Keratinocyte (primary cell): ENCODE measurements at places on chromosomes 11 and 22. TPM values are rescaled to one million over a fixed set of nuclear protein-coding genes. Genes with fewer than 3 reads are reported as not detected.

PATE2 gene
- not detected in 3 replicates for polyA plus RNA-seq

ACTN3 gene
- polyA plus RNA-seq: not detected in 3 replicates

PHOX2A gene
- not detected in 3 replicates for polyA plus RNA-seq

NECTIN1 gene
- 37.5 to 51.8 TPM (median 39.7 TPM) in 3 replicates for polyA plus RNA-seq

TMPRSS5 gene
- polyA plus RNA-seq: 0.04 to 0.19 TPM (median 0.06 TPM) in 3 replicates

NLRP14 gene
- polyA plus RNA-seq: 0.03 TPM in 2 of 3 replicates, not detected in the other

POU2AF3 gene
- not detected in 3 replicates for polyA plus RNA-seq

CHADL gene
- polyA plus RNA-seq: 0.16 to 0.26 TPM (median 0.26 TPM) in 3 replicates

VPREB1 gene
- polyA plus RNA-seq: not detected in 3 replicates

UBQLNL gene
- polyA plus RNA-seq: 0.08 to 0.48 TPM (median 0.12 TPM) in 3 replicates

MB gene
- not detected in 3 replicates for polyA plus RNA-seq

TMEM151A gene
- polyA plus RNA-seq: 0.05 to 0.18 TPM in 2 of 3 replicates, not detected in the other

IFITM1 gene
- 333 to 549 TPM (median 333 TPM) in 3 replicates for polyA plus RNA-seq

E2F8 gene
- polyA plus RNA-seq: 0.39 to 2.4 TPM (median 2.0 TPM) in 3 replicates

CRYBB3 gene
- 0.06 TPM in 1 of 3 replicates, not detected in the others for polyA plus RNA-seq

SYT13 gene
- not detected in 3 replicates for polyA plus RNA-seq

DUSP8 gene
- 0.58 to 1.7 TPM (median 1.3 TPM) in 3 replicates for polyA plus RNA-seq

FGF19 gene
- polyA plus RNA-seq: 0.08 to 0.12 TPM in 2 of 3 replicates, not detected in the other

PGM2L1 gene
- polyA plus RNA-seq: 2.3 to 3.1 TPM (median 2.7 TPM) in 3 replicates
